ENCODE measurements at places on chromosomes 5 and 9.

GRCh38 chr9:130698514-130698913 is 4.9 kb downstream of the EXOSC2 start:
- DNase-seq, result no peak

- DNase-seq, result no peak
Observed at GRCh38 chr9:121237916-121238315, 30.0 kb upstream of the GSN start.

DNA sequence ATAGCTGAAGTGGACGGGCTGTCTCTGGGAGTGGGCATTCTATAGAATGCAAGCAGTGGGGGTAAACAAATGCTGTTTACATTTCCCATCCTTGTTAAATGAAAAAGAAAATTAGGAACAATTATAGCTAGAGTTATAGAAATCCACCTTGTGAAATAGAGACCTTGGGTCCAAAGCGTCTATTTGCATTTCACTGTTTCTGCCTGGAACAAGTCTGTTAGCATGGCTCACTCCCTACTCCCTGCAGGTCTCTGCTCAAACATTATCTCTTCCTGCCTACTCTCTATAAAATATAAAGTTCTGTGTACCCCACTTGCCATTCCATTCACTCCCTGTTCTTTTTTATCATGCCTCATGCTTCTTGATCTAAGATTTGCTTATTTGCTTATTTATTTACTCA is 975.7 kb upstream of the WWC1 start:
- DNase-seq, result no peak

DNA sequence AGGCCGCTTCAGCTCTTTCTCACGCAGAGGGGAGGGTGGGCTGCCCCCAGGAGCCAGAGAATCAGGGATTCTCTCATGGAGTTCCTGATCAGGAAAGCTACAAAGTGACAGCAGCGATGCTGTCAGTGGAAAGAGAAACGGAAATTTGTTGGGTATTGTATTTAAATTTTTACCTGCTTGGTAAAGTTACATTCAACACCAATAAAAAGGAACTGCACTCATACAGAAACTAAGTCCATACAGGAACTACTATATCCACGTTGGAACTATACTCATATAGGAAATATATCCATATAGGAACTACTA is 325.5 kb upstream of the IRX4 start:
- DNase-seq, result no peak

- DNase-seq, result peak; percentile 51
Observed at GRCh38 chr5:67156976-67157583, 39.5 kb downstream of the CD180 start.

DNA sequence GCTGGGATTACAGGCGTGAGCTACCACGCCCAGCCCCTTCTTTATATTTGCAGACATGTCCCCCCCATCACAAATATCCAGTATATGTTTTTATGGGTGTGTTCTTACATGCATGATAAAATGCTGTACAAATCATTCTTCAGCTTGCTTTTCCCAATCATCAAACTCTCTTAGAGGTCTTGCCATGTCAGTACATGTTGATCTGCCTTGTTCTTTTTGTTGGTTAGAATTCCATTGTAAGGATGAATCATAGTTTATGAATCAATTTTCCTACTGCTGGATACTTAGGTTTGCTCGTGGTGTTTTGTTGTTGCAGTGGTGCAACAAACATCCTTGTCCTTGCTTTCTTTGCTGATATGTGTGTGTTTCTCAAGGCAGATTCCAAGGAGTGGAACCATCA is 79.9 kb upstream of the NEURL1B start:
- DNase-seq, result no peak

DNA sequence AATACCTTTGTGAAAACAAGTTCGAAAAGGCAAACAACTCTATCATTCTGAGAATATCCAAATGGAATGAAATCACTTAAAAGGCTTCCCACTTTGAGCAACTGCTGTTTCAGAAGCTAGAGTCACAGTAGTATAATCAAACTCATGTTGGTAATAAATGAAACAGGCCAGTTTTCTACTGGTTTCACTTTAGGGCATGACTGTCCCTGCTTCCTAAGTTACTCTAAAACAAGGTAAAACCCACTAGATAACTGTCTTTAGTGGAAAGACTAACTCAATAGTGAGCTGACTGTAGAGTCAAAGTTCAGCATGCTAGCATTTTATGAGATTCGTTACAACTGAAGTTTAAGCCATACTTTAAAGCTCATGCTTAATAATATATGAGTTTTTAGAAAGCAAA is 6.0 kb downstream of the CDC26 start:
- DNase-seq, result no peak

DNA sequence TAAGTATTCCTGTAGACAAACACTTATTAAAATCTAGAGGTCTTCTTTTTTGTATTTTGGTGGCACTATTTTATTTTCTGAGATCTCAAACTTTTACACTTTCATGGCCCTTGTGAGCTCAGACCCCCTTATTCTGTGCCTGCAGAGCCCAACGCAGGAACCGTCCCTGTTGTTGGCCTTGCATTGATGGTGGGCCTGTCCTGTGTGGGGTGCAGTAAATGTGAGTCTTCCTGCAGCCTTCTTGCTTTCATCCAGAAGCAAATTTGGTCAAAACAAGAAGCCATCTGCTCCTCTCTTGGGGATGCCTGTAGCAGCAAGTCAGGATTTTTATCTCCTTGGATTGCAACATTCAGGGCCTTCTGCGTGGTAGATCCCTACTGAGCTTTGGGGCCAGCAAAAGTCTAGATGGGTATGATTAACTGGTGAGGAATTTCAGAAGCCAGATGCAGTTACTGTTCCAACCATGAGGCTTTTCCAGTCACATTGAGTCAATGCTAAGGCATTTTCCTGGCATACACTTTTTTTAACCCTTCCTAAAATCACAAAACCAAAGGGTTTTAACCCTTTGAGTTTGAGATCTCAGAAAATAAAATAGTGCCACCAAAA is 31.7 kb downstream of the BASP1 start:
- no peak for DNase-seq

GRCh38 chr5:136103118-136103517 is 29.5 kb upstream of the SMAD5 start:
- no peak for DNase-seq

DNA sequence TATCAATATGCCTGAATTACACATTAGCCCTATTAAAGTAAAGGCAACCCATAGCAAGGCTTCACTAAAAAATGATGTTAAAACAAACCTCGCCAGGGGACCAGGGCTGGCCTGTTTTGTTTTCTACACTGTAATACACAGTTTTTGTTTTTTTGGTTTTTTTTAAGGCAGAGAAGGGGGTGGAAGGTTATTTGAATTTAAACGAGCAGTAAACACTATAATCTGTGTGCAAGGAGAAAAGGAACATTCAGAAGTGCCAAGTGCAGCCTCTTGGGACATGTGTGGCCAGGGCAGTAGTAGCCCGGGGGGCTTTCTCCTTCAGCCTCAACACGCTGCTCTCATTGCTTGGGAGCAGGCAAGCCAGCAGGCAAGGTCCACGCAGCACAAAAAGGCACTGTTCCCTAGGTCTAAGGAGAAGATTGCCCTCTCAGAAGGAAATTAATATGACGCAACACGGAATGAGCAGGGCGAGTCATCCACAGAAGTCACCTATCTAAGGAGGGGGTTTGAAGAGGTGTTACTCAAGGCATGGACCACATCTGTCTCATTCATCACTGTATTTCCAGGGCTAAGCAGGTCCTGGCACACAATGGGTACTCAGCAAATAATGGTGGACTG is 16.2 kb downstream of the SIL1 start:
- no peak for DNase-seq

- DNase-seq, result no peak
Observed at GRCh38 chr5:15799612-15800011, 299.6 kb downstream of the FBXL7 start.

GRCh38 chr5:171745602-171746001 is 40.0 kb upstream of the SMIM23 start:
- DNase-seq, result no peak

- no peak for DNase-seq
Observed at GRCh38 chr5:113162770-113163169, 186.2 kb downstream of the DCP2 start.

- DNase-seq, result no peak
Observed at GRCh38 chr5:132999246-132999645, 27.1 kb downstream of the ZCCHC10 start.

GRCh38 chr9:69076550-69076949 is 41.0 kb downstream of the FXN start:
- no peak for DNase-seq

- DNase-seq, result no peak
Observed at GRCh38 chr5:103177543-103177942, 57.4 kb downstream of the PPIP5K2 start.

DNA sequence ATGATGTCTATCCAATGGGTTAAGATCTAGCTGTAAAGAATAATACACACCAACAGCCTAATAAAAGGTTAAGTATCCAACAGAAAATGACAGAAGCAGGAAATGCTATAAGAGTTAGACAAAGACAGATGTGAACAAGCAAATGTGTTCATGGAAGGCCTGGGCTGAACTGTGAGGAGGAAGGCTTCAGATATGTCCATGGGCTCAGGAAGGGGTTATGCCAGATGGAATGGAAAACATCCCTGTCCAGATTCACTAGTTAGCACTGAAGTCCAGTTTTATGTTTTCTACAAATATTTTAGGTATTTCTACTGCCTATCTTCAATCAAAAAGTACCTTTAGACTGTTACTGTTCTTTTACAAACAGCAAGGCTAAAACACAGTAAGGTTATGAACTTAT is 27.1 kb downstream of the ERAP1 start:
- no peak for DNase-seq

DNA sequence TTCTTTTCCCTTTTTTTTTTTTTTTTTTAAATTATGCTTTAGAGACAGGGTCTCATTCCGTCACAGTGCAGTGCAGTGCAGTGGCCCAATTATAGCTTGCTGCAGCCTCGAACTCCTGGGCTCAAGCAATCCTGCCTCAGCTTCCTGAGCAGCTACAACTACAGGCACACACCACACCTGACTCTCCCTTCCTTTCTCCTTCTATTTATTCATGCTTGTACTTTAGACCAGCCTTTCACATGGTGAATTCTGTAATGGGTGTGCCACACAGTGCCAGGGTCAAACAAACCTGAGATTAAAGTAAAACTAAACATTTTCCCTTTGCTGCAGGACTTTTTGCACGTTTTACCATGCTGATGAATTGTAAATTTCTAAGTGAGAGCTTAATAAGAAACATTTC is 8.0 kb downstream of the SH3RF2 start:
- DNase-seq, result no peak

GRCh38 chr5:39100301-39100850 is 26.2 kb upstream of the RICTOR start:
- DNase-seq, result no peak

GRCh38 chr5:176887252-176887849 is 11.8 kb downstream of the HK3 start:
- no peak for DNase-seq

DNA sequence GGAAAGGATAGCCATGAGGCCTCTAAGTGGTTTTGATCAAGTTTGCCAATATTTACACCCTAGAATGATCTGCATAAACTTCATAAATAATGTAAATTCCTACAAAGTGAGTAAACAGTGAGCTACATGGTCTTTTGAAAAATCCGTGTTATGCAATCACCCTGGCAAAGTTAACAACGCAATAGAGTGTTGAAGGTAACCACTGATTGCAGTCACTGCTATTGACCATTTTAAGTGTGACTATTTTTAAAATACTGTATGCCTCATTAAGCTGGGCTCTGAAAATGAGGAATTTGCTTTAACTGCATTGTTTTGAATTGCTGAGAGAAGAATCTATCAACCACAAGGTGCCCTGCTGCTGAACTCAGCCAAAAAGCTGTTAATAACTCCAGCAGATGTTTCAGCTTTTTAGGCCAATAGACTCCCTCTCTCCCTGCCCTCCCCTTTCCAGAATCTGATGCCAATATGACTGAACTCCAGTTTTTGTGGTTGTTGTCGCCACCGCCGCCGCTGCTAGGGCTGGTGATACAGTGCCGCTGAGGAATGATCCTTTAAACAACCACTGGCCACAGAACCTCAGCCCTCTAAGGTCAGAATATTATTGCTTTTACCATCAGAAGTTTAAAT is 35.3 kb upstream of the SMARCA2 start:
- peak; percentile 95 for DNase-seq

DNA sequence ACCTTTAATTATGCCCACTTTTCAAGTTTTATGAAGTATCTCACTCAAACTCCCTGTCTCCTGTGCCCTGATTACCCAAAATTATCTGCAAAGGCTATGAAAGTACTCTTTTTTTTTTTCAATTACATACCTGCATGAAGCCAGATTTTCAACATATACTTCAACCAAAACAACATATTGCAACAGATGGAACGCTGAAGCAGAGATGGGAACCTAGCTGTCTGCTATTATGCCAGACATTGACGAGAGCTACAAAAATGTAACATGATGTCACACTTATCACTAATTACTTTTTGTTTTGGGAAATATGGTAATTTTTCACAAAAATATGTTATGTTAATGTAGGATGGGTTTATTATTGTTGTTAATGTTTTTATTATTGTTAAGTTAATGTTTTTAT is 86.5 kb upstream of the SLC1A3 start:
- no peak for DNase-seq

- DNase-seq, result no peak
Observed at GRCh38 chr9:4591123-4591500, 71.0 kb upstream of the PLPP6 start.

DNA sequence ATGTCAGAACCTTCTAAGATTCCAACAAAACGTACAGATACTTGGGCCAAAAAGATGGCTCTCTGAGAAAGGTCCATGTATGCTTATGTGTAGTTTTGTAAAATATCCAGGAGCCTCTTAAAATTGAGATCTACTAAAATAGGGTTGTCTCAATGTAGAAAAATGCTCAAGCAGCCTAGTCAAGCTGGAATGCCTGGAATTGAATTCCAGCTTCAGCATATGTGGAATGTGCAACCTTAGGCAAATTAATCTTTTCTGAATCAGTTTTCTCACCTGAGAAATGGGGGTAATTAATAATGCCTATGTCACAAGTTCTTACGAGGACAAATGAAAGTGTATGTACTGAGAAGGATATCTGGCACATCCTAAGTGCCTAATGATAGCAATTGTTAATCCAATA is 662.4 kb downstream of the DTWD2 start:
- DNase-seq, result no peak

- DNase-seq, result no peak
Observed at GRCh38 chr9:2023532-2023931, 8.4 kb downstream of the SMARCA2 start.

- DNase-seq, result no peak
Observed at GRCh38 chr5:72364171-72364570, 44.0 kb downstream of the PTCD2 start.

DNA sequence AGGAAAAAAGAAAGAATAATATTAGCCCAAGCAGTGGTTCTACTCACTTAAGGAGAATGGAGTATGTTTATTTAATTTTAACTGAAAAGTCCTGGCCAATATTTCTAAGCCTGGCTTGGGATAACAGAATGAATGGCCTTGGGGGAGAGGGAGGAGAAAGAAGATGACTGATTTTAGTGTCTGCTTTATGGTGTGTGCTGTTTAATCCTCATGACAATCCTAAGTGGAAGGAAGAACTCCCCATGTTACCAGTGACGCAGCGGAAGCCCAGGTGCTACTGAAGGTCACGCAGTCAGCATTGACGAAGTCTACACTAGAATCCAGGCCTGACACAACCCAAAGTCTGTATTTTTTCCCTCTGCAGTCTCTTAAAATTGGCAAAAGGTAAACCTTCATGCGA is 50.5 kb downstream of the PALM2AKAP2 start:
- DNase-seq, result no peak

- no peak for DNase-seq
Observed at GRCh38 chr9:95819636-95820035, 55.9 kb upstream of the ERCC6L2 start.

- peak; percentile 64 for DNase-seq
Observed at GRCh38 chr5:34655354-34655991, 655 bp upstream of the RAI14 start.

- DNase-seq, result no peak
Observed at GRCh38 chr5:73118391-73118973, 1.9 kb upstream of the TMEM171 start.

- no peak for DNase-seq
Observed at GRCh38 chr9:34331196-34331595, 1.8 kb downstream of the NUDT2 start.
